ENCODE measurements at places on chromosomes 4 and X.

DNA sequence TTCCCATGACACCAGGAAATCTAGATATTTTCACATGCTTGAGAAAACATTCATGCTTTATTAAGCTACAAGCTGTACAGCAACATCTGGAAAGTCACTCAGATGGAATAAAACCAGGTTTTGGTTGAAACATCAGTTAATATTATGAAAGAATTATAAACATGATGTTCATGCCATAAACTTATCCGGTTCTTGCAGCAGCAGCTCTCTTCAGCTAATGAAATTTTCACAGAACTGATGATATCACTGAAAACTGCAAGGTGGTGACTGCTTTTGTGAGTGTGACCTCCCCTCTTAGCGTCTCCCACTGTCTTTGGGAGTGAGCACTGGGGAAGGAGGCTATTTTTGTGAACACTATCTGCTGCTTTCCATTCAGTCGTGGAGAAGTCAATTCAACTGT lies 56.9 kb downstream of the ARHGAP10 start:
- DNase-seq = no peak

DNA sequence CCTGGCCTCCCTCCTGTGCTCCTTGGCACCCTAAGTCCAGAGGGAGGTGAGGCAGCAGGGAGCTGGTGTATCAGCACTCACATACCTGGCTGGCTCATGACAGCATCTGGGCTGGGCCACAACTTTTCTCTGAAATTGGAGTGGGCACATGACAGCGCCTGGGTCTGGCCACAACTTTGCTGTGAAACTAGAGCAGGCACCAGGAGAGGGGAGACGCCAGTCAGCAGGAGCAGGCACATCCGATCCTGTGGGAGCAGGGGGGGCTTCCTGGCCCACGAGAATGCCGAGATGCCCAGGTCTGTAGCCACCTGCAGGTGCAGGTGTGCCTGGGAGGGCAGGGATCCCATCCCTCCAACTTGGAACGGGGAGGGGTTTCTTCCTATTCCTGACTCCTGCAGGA lies 69.7 kb upstream of the PPP3CA start:
- no peak for DNase-seq

DNA sequence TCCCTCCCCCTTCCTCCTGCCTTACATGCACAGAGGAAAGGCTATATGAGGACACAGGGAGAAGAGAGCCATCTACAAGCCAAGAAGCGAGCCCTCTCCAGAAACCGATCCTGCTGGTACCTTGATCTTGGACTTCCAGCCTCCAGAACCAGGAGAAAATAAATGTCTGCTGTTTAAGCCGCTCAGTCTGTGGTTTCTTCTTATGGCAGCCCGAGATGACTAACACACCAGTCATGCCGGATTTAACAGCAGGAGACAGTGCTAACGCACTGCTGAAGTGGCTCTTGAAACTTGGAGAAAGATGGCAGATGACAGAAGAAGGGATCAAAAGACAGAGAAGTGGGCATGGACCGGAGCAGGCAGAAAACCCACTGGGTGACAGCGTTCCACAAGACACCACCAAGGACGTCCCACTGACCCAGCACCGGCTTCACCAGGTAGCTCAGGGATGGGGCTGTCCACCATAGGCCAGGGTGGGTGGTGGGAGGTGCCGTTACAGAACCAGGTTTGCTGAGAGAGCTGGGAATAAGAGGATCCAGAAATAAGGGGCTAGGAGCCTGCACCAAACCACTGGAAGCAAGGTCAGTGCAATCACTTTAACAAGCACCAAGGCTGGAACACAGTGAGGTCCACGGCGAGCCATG lies 6.2 kb upstream of the MAN2B2 start:
- no peak for DNase-seq

DNA sequence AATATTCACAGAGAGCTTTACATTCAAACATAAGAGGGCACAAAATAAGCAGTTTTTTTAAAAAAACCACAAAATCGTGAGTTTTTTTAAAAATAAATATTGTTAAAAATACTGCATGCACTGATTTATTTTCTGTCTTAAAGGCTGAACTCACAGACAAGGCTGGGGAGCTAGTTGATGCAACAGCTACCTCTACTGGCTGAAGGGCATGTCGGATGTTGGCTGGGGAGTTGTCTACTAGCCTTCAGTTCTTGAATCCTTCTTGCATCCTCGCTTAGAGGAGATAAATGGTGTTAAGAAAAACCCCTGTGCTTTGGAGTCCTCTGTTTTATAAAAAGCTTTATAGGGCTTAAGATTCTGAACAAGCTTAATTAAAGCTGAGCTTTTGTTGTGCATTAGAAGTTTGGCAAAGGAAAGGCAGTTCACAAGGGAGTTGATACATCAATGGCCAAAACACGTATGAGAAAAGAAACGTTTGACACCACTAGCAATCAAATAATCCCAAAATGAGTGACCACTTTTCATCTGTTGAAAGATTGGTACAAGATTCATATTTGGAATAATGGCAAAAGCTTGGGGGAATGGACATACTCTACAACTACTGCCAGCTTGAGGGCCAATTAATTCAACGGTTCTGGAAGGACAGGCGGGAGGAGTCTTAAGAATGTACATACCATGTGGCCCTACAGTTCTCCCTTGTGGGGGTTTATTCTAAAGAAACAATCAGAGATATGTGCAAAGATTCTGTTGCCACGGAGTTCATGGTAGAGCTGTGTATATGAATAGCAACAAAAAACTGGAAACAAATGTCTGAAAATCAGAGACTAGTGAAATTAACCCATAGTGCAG lies 94.7 kb downstream of the SEL1L3 start:
- DNase-seq = peak; percentile 19
